ENCODE measurements at places on chromosomes 1 and 21.
A peak's percentile ranks its signal among the peaks of the same experiment; 100 is the strongest.

- no peak for DNase-seq
These were observed 1.0 kb downstream of the CDKN2C start for GRCh38 chr1:50970931-50971582.

DNA sequence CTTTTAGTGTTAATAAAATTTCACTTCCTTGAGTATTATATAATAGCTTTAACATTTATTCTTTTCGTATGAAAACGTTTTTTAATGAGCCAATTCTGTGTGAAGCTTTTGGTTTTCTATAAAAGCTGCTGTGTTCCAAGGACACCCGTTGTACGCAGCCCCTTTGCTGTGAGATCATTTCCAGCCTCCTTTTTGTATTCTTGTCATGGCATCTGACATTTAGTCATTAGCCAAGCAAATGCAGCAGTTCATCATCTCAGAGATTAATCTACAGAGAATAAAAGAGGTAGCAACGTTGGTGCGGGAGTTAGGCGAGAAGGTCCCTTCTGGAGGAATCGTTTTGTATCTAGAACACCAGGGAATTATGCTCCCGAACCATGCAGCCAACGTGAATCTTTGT is 1.3 kb upstream of the UMODL1 start:
- no peak for DNase-seq

- DNase-seq: no peak
These were observed 207.2 kb upstream of the C1orf87 start for GRCh38 chr1:60280819-60281218.

GRCh38 chr1:167687919-167688519 is 33.8 kb upstream of the MPZL1 start:
- DNase-seq: peak; percentile 82

- no peak for DNase-seq
These were observed 135.2 kb downstream of the SLC44A5 start for GRCh38 chr1:75475696-75476095.

GRCh38 chr1:228555074-228555994 is 68.2 kb downstream of the RNF187 start:
- DNase-seq: no peak

- no peak for DNase-seq
These were observed 141.6 kb upstream of the KLHDC7A start for GRCh38 chr1:18339161-18339560.

DNA sequence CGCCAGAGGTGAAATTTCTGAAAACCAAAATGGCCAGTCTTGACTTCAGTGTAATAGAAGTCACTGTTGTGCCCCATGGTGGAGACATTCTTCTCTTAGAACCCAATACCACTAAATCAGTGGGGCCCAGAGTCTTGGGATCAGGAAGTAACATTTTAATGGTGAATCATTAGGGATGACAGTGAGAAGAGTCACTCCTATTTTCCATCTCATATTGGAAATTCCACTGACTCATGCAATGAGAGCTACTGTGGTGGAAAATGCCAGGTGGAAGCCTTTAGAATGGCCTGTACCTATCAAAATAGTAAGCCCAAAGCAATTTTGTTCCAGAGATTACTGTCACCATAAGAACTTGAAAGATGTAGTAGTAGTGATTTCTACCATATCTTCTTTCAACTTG is 20.6 kb upstream of the PPM1J start:
- DNase-seq: no peak

- peak; percentile 49 for DNase-seq
These were observed 543 bp downstream of the TMEM9 start for GRCh38 chr1:201153474-201154388.

DNA sequence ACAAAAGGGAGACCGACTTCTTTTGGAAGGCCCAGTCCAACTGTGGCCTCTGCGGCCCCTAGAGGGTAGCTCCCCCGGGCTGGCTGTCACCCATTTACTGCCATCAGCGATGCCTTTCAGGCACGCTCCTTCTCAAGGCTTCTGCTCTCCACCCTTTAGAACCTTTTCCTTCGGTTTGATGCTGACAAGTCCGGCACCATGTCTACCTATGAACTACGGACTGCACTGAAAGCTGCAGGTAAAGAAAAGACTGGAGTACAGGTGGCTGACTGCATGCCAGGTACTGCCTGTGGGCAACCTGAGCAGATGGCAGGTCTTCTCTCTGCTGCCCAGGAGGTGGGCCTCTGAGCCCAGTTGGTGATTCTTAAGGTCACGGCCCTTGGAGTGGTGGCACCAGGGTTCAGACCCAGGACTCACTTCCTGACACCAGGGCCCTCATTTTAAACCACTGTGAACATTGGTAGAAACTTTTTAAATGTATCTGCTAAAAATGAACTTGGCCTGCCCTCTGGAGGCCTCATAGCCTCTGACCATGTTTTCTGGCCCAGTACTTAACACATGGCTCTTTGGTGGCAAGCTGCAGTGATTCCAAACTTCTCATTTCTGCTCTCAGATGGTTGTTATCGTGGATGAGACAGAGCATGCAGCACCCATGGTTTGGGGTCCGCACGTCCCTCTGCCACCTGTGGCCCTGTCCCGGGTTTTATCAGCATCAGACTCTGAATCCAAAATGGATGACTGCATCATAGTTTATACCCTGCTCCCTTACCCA is 45.7 kb downstream of the CAPN9 start:
- no peak for DNase-seq

- peak; percentile 86 for DNase-seq
These were observed 5.2 kb downstream of the FOXD3 start for GRCh38 chr1:63327417-63328054.

- DNase-seq: no peak
These were observed 1.6 kb downstream of the PAX7 start for GRCh38 chr1:18632218-18632588.

DNA sequence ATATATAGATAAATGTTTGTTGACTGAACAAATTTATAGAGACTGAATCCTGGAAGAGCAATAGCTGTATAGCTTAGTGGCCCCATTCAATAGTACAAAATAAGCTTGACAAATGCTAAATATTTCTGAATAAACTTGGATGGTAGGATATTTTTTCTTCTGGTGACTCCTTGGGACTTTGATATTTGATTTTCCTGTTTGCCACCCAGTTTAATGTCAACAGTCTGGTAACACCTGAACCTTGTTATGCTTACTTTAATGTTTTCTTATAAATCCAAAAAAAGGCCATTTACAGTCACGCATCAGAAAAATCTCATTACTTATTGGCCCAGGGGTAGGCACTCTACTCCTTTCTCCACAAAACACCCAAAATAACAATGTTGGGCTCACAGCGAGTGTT is 30.8 kb downstream of the WDR64 start:
- no peak for DNase-seq

GRCh38 chr1:245823408-245824147 is 668.8 kb downstream of the KIF26B start:
- DNase-seq: no peak

- DNase-seq: no peak
These were observed 585.3 kb downstream of the PTPRU start for GRCh38 chr1:29821605-29822004.

- DNase-seq: no peak
These were observed 42.6 kb upstream of the PIGV start for GRCh38 chr1:26745191-26745590.

DNA sequence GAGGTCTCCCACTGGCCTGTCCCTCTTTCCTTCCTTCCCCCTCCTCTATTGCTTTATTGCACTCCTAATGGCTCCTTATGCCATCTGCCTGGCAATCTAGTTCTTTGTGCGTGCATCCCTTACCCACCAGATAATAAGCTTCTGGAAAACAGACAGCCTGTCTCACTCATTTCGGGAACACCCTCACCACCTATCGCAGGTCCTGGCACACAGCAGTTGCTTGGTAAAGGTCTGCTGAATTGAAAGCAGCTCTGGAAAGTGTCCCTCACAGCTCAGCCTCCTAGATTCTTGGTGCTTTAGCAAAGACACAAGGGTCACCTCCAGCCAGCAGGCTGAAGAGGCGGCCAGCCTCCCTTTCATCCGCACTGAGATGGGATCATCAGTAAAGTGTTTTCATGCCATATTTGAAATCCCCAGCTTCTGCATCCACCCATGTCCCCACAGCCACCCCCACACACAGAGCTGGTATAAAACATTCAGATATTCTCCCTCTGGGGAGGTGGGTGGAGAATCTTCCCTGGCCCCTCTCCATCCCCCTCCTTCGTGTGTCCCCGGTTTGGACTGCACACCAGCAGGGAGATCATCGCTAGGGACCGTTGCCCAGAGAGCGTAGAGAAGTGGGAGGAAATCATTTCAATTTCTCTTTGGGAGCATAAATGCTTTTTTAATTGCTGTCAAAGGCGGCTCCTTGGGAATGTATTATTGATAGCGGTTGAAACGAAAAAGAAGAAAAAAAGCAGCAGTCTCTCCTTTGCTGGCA is 29.1 kb upstream of the ATP2B4 start:
- DNase-seq: no peak

DNA sequence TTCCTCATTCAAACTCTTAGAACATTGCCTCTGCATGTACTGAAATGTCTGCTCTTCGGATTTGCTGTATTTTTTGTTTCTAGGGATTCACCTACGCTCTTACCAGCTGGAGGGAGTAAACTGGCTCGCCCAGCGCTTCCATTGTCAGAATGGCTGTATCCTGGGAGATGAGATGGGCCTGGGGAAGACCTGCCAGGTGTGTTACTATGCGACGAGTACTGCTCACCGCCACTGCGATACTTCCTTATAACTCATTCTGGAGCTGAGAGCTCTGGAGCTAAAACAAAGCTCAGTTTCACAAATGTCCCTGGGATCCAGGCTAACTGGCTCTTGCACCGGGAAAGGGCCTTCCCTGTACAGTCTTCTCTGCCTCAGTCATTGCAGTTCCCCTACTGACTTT is 10.1 kb downstream of the CHD1L start:
- DNase-seq: no peak

DNA sequence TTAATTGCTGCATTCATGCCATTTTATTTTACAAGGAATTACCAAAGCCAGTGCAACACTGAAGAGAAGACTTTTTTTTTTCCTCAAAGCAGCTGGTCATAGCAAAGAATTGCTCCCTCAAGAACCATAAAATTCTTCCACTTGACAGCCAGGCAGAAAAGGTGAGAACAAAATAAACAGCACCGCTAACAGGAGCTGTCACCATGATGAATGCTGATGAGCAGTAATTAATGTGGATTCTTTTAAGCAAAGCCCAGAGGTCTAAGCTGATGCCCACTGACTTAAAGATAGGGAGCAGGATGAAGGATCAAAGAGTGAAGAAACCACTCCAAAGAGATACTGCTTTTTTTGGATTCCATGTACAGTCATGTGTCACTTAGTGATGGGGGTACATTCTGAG is 428.4 kb downstream of the BRINP3 start:
- DNase-seq: peak; percentile 15

DNA sequence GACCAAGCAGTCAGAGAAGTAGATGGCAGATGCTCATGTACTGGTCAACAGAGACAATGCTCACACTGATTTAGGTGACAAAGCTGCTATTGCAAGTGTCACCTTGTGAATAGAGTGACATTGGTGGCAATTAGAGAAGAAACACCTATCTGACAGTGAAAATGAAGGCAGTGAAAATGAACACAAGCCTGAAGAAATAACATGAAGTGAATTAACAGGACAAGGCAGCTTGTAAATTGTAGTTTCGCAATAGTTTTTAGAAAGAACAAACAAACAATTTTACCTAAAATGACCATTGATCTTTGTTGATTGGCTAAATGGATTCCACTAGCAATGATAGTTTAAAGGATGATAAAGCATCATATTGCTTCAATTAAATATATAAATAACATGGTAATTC is 1389.5 kb downstream of the PLA2G4A start:
- no peak for DNase-seq

- DNase-seq: peak; percentile 79
These were observed 134.0 kb upstream of the IRF2BP2 start for GRCh38 chr1:234743791-234744611.

GRCh38 chr1:39727932-39728317 is 10.8 kb upstream of the PPIE start:
- no peak for DNase-seq

GRCh38 chr1:204191456-204191855 is 4.8 kb downstream of the KISS1 start:
- DNase-seq: no peak

DNA sequence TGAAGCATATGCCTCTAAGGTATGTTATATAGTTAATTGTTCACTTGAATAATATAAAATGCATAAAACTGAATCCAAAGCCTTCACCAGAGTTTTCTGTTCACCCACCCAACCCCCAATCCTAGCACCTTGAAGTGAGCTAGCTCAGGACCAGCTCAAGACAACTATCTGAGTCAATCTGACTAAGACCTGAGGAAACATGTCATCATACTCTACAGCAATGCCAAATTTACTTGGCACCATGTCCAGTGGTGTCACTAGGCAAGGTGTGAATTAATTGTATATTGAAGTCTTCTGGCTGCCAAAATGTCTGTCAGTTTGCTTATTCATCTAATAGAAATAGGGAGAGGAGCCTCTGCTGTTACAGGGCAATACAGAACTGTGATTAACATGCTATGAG is 3.8 kb downstream of the DNASE2B start:
- DNase-seq: no peak

DNA sequence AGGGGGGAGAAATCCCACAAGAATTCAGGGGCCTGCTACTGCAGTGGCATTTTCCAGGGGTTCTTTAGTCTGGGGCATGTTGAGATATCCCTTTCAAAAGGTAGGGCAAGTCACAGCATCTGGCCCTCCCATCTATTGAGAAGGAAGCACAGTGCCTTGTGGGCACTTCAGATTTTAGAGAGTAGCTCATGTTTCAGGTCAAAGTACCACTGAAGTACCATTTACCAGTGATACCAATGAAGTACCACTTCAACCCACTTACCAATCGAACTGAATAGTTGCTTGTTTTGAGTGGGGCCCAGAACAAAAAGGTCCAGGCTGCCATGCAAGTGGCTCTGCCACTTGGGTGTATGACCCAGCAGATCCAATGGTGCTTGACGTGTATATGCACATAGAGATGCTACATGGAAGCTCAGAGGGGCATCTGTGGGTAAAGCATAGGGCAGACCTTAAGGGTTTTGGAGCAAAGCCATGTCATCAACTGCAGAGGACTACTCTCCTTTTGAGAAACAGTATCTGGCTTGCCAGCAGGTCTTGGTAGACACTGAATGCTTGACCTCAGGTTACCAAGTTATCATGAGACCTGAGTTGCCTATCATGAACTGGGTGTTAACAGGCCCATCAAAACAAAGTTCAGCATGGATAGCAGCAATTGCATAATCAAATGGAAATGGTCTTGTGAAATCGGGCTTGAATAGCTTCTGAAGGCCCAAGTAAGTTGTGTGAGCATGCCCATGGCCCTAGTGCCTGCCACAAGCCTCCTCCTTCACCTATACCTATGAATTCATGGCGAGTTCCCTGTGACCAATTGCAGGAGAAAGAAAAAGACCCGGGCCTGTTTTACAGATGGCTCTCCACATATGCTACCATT is 23.5 kb downstream of the PLA2G2D start:
- DNase-seq: peak; percentile 26

DNA sequence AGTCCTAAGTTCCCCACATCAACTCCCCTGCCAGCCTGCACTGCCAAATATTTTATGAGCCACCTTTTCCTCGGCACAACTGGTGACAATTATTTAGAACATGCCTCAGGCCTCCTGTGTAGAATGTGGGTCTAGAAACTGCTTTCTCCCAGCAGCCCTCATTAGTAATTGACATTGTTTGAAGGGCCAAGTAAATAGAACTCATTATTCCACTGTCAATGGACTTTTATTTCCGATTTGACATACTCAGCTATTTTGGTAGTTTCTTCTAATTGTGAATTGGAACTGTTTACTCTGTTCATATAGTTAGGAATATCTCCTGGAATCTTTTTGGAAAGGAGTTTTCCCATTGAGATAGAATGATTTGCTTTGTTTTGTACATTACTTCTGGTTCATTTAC is 168.8 kb upstream of the L1TD1 start:
- no peak for DNase-seq
